ENCODE measurements at places on chromosomes 6 and 20. TPM values are rescaled to one million over a fixed set of nuclear protein-coding genes. Genes with fewer than 3 reads are reported as not detected.

The FLRT3 gene
- 0.17 TPM for total RNA-seq

The RREB1 gene
- total RNA-seq, result 29.1 TPM

The PPIL6 gene
- 1.5 TPM for total RNA-seq

The MCHR2 gene
- not detected for total RNA-seq
